GM23248 (cell line): ENCODE measurements at places on chromosomes 1 and 21. TPM values are rescaled to one million over a fixed set of nuclear protein-coding genes. Genes with fewer than 3 reads are reported as not detected.

The CFAP107 gene
- total RNA-seq, result not detected in 2 replicates

The NTRK1 gene
- 0.11 TPM in 1 of 2 replicates, not detected in the other for total RNA-seq

DNA sequence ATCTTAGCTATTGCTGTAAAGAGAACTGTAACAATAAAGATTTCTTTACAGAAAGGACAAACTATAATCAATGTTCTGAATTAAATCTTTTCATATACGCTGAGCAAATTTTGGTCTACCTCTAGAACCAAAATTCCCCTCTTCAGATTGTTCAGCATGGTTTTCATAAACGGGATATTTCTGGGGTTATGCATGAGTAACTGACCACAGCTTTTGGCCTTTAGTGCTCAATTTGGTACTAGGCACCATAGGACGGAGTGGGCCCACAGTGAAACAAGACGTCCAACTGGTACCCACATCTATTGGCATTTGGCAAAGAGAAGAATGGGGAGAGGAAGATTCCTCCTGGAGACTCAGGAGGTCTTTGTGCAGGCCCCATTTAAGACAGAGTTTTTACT is 184.5 kb downstream of the TGFBR3 start:
- no peaks in the 10 kb centered on the region for H3K27me3 ChIP-seq
- peaks cover 56% of the 10 kb centered on the region for H3K4me1 ChIP-seq
- H3K4me3 ChIP-seq, result peak overlapping the region; percentile 15
- peak; percentile 57 for DNase-seq
- peaks cover 4% of the 10 kb centered on the region; the same call in 1 of the 2 replicates for H3K36me3 ChIP-seq
- H3K27ac ChIP-seq, result peak overlapping the region; percentile 100

DNA sequence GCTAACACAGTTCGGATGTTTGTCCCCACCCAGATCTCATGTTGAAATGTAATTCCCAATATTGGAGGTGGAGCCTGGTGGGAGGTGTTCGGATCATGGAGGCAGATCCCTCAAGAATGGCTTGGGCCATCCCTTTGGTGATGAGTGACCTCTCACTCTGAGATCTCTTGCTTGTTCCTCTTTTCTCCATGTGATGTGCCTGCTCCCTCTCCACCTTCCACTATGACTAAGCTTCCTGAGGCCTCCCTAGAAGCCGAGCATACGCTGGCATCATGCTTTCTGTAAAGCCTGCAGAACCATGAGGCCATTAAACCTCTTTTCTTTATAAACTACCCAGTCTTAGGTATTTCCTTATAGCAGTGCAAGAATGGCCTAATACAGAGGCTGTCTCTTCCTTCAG is 8.1 kb upstream of the PLA2G5 start:
- H3K27ac ChIP-seq, result no peak overlapping the region
- H3K27me3 ChIP-seq, result no peaks in the 10 kb centered on the region
- DNase-seq, result peak; percentile 35
- H3K4me3 ChIP-seq, result no peak overlapping the region
- no peaks in the 10 kb centered on the region for H3K36me3 ChIP-seq
- H3K4me1 ChIP-seq, result peaks cover 38% of the 10 kb centered on the region

DNA sequence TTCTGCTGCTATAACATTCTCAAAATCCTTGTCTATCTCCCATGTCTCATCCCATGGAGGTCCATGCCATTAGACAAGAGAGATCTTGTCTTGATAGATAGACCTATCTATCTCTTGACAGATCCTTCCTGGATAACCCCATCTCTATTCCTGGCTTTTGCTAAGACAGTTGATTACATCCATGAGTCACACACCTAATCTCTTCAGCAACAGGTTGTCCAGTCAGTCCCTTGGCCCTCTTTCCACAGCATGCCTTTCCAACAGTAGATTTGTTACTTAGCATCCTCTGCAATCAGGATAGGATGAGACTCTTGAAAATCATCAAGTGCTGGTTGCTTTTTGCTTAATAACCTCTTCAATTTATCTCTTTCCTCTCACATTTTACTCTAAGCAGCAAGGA is 46.6 kb downstream of the TRMT1L start:
- DNase-seq, result no peak
- no peaks in the 10 kb centered on the region for H3K4me1 ChIP-seq
- H3K36me3 ChIP-seq, result no peaks in the 10 kb centered on the region
- H3K4me3 ChIP-seq, result no peak overlapping the region

- H3K36me3 ChIP-seq, result no peaks in the 10 kb centered on the region
- peak overlapping the region; percentile 89 for H3K27ac ChIP-seq
- H3K27me3 ChIP-seq, result no peaks in the 10 kb centered on the region
- peaks cover 37% of the 10 kb centered on the region for H3K4me1 ChIP-seq
- peak; percentile 59 for DNase-seq
These were observed 682 bp downstream of the SUCO start for GRCh38 chr1:172533513-172534151.

GRCh38 chr1:52640697-52641096 is 7.7 kb downstream of the SHISAL2A start:
- no peaks in the 10 kb centered on the region for H3K36me3 ChIP-seq
- H3K4me1 ChIP-seq, result no peaks in the 10 kb centered on the region
- no peak overlapping the region for H3K27ac ChIP-seq
- no peak for DNase-seq
- H3K27me3 ChIP-seq, result peaks cover 7% of the 10 kb centered on the region; the same call in 1 of the 2 replicates
- H3K4me3 ChIP-seq, result no peak overlapping the region

- H3K4me1 ChIP-seq, result 0 out of 2 replicates have a peak, but pooled peaks cover 7% of the 10 kb centered on the region
- no peaks in the 10 kb centered on the region for H3K36me3 ChIP-seq
- DNase-seq, result peak; percentile 57
- H3K27ac ChIP-seq, result no peak overlapping the region
- H3K27me3 ChIP-seq, result peaks cover 9% of the 10 kb centered on the region; the same call in 1 of the 2 replicates
These were observed 102.7 kb upstream of the C21orf91 start for GRCh38 chr21:17921579-17922530.

DNA sequence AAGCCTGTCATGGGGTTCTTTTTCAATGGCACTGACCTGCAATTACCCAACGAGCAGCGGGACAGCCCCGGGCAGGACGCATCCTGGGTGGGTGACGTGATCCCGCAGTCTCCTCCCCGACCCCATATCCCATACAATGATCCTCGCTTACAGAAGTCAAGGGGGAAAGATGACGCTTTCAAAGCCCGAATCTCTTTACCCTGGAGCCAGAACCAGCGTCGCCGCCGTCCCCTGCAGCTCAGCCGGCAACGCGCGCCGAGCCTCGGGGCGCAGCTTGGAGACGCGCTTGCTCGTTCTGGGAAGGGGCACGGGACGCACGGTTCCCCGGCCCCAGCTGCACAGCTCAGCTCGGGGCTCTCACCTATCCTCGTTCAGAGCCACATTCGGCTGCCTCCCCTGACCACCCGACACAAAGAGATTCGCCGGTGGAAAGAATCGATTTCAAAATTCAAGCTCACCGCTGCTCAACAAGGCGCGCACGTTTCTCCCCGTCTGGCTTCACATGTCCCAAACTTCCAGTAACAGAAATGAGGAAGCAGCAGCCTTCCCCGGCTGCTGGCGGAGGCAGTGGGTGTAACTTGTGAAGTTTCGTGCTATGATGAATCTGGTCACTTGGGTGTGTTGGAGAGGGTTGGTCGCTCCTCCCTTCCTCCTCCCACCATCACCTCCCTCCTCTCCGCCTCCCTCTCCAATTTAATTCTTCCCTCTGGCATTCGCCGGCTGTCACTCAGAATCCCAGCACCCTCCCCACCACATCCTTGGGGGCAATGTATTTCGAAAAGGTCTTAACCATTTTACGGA is at the start of gene TIAM1:
Gene TIAM1, minus strand, starts transcription at position 582 of the 801 bp plus-strand sequence. CDS start 77,289 bp downstream, outside the sequence.
- peak within 1 kb of the TSS; percentile 86 for H3K4me3 ChIP-seq
- peaks cover 6% of the 10 kb centered on the region; the same call in 1 of the 2 replicates for H3K4me1 ChIP-seq
- no peaks in the 10 kb centered on the region for H3K27me3 ChIP-seq
- peak within 1 kb of the TSS; percentile 62 for H3K27ac ChIP-seq

GRCh38 chr1:191034132-191034531 is 556.5 kb upstream of the BRINP3 start:
- no peaks in the 10 kb centered on the region for H3K4me1 ChIP-seq
- no peak for DNase-seq
- H3K36me3 ChIP-seq, result no peaks in the 10 kb centered on the region
- H3K4me3 ChIP-seq, result no peak overlapping the region
- no peaks in the 10 kb centered on the region for H3K27me3 ChIP-seq

DNA sequence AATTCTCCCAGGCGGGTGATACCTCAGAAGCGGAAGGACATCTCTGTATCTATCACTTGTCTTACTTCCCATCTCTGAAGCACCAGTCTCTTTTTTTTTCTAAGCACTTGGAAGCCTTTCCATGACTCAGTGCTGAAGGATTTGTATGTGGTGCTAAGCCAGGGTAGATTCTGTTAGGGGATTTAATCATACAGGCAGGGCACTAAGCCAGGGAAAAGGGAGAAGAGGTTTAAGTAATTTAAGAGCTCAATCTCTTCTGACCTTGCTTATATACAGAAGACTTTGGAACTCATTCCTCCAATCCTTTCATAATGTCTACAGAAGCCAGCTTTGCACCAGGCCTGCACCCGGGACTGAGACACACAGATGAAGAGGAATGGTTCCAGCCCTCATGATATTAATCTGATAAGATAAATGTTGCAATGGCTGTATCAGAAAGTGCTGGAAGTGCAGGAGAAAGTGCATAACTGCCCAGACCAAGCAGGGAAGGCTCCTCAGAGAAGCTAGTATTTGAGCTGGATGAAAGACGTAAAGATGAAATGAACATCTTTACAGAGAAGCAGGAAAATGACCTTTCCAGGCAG is 11.0 kb downstream of the FAM163A start:
- H3K27me3 ChIP-seq, result peaks cover 22% of the 10 kb centered on the region
- no peak overlapping the region for H3K27ac ChIP-seq
- no peaks in the 10 kb centered on the region for H3K4me1 ChIP-seq
- H3K4me3 ChIP-seq, result no peak overlapping the region
- no peaks in the 10 kb centered on the region for H3K36me3 ChIP-seq

DNA sequence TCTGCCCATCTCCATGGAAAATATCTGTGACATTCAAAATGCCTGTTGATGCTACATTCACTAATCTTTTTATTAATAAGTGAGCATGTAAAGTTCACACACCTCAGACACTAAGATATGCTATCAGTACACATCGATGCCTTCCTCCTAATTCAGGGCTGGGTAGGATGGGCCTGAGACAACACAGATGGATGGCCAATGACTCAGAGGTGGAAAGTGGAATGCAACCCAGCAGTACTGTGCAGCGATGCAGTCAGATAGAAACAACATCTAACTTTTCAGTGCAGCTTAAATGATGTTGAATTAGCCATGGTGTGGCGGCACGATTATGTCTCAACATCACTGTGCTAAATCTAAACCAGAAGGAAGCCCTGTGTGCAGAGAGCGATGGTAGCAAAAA is 161.6 kb upstream of the KCNJ15 start:
- peak; percentile 5 for DNase-seq
- H3K27ac ChIP-seq, result no peak overlapping the region
- peaks cover 22% of the 10 kb centered on the region for H3K27me3 ChIP-seq
- H3K36me3 ChIP-seq, result no peaks in the 10 kb centered on the region
- H3K4me3 ChIP-seq, result no peak overlapping the region
